ENCODE measurements at places on chromosomes 3 and 15.

- no peak for DNase-seq
Observed at GRCh38 chr15:25954398-25954797, 91.3 kb upstream of the ATP10A start.

GRCh38 chr15:56523521-56523920, 58.6 kb upstream of the MNS1 start:
- DNase-seq: no peak

GRCh38 chr3:130310109-130310508, 35.4 kb upstream of the COL6A5 start:
- DNase-seq: no peak

- DNase-seq: no peak
Observed at GRCh38 chr3:50267280-50267913, 1.6 kb upstream of the SEMA3B start.

Measured in activated gamma-delta T cell (primary cell).